ENCODE measurements at places on chromosomes 16 and 17.

DNA sequence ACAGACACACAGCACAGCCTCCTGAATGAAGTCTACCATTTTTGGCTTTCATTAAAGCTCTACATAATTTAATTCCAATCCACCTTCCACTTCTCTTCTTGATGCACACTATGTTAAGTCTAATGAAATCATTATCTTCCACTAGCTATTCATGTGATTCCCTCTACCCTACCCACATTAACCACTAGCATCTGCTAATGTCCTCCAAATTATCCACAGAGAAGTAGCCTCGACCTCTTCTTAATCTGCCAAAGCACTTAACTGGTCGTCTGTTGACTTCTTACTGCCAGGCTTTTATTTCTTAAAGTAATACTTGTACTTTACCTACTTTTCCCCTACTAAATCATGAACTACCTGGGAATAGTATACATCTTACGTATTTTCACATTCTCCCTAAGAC, 91.8 kb downstream of the NCOR1 start:
- no peak for DNase-seq

DNA sequence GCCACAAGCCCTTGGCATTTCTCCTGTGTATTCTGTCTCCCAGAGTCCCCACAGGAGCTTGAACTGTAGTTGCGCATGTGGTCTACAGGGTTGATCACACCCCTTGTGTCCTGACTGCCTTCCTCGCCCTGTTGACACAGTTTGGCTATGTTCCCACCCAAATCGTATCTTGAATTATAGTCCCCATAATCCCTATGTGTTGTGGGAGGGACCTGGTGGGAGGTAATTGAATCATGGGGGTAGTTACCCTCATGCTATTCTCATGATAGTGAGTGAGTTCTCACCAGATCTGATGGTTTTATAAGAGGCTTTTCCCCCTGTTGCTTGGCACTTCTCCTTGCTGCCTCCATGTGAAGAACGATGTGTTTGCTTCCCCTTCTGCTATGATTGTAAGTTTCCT, 21.2 kb downstream of the ADAD2 start:
- no peak for DNase-seq

DNA sequence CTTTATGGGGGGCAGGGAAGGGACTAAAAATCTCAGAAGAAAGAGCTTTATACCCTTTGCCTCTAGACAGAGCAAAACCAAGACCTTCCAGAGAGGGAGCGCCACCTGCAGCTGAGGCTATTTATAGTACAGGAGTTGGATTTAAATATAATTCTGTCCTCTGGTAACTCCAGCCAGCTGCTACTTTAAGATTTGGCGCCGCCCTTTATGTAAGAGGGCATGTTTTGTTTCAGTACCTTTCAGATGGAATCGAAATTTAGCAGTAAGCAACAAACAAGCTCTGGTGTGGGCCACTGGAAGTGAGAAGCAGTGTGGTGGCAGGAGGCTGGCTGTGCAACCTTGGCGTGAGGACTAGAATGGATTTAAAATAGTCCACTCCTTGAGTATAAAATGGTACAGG, 5.2 kb upstream of the GUCY2D start:
- DNase-seq: no peak

- no peak for DNase-seq
These were observed 981 bp downstream of the KCNH4 start for GRCh38 chr17:42179911-42180410.

DNA sequence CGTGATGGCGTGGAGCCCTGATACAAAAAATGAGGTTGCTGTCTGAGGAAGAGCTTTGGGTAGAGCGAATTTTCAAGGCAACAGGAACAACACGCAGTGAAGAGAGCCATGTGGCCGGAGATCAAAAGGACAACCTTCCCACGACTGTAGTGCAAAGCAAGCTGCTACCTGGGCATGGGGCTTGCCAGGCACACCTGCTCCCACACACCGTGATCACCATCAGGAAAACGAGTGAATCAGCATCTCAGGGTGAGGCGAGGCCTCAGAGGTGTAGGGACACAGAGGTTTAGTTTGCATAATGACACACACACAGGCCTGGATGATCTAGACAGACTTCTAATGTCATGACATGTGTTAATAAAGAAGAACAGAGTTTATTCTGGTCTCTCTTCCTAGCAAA, 65.7 kb downstream of the PARN start:
- DNase-seq: no peak

DNA sequence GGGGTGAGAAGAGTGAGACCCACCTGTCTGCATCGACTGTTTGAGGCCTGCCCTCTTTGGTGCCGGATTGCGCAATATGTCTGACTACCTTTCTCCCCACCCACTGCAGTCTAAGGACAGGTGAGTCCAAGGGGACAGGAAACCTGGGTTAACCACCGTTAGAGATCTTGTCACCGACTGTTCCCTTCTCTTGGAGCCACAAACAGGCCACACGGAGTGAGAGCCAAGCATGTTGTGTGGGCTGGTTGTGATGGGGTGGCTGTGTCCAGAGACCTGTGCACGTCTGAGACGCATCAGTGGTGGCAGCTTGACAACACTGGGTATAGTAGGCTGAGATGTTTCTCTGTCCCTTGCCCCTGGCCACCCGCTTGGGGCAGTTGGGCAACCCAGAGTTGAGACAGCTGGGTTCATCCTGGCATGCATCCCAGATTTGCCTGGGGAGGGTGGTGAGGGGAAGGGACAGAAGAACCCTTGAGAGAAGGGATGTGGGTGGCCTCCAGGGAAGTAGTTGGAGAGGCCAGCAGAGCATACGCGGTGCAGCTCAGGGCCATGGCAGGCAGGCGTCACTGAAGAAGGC, 21.4 kb downstream of the MPRIP start:
- DNase-seq: no peak

DNA sequence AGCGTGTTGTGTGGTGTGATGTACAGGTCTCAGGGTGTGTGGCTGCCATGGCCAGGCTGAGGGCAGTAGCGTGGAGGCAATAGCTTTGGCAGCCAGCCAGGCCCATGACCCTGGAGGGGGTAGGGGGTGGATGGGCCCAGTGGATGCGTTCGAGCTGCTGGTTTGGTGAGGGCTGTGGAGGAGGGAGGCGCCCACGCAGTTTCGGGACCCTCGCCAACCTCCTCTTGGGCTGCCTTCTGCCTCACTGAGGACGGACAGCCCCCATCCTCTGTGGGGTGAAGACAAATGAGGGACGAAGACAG, 238.6 kb upstream of the GSE1 start:
- no peak for DNase-seq

DNA sequence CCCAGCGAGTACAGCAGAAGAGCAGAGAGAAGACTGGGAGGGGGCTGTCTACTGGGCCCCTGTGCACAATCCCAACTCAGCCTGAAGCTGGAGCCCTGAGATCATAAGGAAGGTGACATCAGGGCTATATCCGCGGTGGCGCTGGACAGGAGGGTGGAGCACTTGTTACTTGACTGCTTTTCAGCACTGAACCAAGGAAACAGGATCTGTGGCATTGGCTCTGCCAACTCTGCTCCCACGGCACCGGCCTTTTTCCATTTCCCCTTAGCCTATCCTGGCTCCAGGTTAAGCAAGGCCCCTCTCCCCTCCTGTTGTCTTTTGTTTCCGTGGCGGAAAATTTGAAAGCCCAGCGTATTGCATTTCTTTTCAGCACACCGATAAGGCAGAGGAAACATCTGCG, 125.0 kb upstream of the IRX3 start:
- no peak for DNase-seq

DNA sequence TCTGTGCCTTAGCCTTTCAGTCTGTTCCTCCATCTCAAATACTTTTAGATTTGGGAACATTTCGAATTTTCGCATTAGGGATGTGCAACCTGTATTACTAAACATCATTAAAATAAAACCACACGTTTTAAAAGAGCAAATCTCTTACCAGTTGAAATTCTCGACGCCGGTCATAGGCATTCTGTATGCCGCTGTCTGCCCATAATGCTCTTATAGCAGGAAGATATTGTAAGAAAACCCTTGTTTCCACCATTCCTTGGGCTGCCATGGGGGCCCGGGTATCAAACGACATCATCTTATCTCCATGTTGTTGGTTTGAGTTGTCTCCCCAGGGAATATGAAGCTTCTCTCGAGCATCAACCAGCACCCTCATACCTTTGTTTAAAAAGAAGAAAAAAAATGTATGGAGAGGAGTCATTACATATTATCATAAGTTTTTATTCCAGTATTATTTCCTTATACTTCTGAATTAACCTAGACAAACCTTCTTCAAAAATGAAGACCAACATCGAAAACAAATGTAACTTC, 3.1 kb downstream of the GNA13 start:
- no peak for DNase-seq

DNA sequence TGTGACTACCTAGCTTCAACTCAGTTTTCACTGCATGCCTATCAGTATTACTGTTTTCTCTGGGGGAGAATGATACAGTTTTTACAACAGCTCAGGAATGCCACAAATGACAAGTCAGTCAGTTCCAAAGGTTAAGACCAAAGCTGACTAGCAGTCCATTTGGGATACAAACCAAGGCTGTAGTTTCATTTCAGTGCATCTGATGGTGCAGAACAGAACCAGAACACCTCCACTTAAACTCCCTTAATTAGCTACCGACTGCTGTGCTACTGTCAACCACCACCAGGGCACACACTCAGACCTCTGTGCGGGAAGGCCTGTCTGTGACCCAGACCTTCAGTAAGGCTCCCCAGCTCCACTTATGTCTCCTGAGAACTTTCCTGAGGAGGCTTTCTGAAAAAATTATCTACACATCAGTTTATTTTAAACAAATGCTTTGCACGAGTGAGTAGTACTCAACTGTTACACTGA, 20.4 kb downstream of the NFE2L1 start:
- DNase-seq: no peak

DNA sequence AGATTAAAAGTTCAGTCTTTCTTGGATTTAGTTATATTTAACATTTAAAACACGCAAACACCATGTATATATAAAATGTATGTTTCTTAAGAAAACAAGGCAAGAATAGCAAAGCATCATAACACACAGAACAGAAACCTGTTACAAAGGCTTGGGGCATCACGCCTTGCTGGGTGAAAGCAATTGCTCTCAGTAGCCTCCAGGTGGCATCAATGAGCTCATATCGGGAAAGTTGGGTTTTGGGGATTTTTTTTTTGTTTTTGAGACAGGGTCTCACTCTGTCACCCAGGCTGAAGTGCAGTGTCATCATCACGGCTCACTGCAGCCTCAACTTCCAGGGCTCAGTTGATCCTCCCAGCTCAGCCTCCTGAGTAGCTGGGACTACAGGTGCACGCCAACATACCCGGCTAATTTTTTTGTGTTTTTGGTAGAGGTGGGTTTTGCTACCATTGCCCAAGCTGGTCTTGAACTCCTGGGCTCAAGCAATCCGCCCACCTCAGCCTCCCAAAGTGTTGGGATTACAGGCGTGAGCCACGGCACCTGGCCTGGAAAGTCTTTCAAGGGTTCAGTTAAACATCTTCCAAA, 56.9 kb downstream of the CYB5D2 start:
- no peak for DNase-seq

DNA sequence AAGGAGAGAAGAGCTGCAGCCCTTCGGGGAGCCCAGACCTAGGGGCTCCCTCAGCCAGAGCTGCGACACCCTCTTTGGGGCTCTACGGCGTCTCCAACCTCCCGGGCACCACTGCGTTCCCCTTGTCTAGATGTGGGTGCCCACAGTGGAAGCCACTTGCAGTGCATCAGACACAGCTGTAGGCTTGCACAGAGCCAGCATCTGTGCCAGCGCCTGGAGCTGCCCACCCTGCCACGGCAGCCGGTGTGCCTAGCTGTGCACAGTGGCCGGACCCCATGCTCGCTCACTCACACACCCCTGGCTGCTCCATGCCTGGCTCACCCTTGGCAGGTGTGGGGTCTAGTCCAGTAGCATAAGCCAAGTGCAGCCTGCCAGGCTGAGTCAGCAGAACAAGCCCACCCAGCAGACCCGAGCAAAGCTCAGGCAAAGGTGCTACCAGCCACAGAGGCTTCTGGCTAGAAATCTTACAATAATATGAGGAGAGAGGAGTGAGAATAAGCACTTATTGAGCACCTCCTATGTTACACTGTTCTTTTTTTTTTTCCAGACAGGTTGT, 12.9 kb upstream of the KDM8 start:
- no peak for DNase-seq

DNA sequence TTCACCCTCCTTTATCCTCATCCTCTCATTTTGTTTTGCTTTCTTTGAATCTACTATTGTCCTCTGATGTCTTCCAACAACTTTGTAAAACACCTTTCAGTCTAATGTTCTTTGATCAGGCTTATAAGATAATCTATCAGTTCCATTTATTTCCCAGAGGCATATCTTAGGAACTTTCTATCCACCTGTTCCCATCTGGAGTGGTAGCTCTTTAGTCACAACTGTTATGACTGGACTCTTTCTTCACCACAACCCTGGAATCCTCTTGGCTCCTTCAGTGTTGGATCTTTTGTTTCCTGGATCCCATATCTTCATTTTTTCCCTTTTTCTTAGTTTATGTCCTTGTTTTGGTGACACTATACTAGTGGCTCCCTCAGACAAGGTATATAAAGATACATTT, 23.5 kb downstream of the RPS6KB1 start:
- no peak for DNase-seq

GRCh38 chr17:61160204-61160603, 239.4 kb upstream of the TBX2 start:
- DNase-seq: no peak

DNA sequence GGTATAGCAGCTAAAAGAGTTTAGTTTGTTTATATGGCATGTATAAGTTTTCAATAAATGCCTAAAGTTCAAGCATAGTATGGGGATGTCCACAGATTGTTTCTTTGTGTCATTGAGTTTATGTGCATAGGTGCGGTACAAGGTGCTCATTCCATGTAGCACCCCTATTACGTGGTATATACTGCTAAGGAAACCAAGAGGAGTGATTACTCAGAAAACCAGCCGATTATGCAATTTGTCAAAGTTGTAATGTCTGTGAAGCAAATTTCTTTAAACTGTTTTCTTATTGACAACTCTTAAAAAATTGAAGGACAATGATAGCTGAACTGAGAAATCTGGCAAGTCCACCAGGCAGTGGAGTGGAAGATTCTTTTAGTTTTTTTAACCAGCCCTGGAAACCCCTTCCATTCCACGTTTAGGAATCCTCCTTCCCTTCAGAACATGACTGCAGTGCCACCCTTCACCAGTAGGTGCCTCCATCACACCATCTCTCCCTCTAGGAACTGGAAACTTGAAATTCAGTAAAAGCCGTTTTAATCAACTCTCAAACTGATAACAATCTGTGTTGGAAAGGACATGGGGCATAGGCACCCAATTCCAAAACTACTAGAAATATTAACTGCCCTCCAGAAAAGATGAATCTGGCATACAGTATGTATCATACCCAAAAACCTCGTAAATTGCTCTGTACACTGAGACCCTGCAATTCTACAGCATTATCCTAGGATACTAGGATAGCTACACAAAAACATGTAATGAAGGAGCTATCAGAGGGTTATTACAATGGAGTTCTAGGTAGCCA, 43.5 kb downstream of the REXO5 start:
- DNase-seq: peak; percentile 22
